ENCODE measurements at places on chromosomes 11 and 22.

DNA sequence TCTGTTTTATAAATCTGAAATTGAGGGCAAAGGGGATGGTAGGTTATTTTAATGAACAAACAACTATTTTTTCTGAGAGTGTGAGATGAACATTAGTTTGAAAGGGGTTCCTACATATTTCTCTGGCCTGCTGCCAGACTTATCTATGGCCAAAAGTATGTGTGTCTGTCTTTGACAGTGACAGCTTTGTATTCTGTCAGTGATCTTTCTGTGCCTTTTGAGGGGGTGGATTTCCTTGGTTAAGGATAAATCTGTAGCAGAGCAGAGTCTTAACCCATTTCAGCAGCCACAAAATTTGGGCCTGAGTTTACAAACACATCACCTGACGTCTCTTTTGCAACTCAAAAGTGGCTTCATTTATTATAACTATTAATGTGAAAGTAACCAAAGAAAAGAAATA, 30.9 kb downstream of the ZFTA start:
- DNase-seq: no peak

GRCh38 chr11:77411137-77411707, 62.7 kb downstream of the PAK1 start:
- no peak for DNase-seq

GRCh38 chr11:130202818-130203689, 43.5 kb downstream of the ST14 start:
- no peak for DNase-seq

GRCh38 chr11:94107363-94107762, 21.3 kb upstream of the PANX1 start:
- no peak for DNase-seq

- no peak for DNase-seq
Observed at GRCh38 chr11:130071211-130071712, 1.6 kb downstream of the APLP2 start.

DNA sequence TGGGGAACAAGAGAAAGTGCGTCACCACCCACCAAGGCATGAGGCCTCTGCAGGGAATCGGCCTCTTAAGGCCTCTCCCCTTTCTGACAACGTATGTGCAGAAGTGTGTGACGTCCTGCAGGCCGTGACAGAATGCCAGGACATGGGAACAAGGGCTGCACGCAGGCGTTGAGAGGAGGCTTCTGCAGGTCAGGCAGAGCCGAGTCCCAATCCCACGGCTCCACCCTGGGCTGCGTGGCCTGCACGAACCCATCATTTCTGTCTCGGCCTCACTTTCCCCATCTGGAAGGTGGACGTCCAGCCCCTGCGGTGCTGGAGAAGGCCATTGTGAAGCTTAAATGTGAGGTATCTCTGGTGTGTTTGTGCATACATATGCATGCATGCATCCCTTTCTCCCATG, 61.8 kb downstream of the SHANK2 start:
- no peak for DNase-seq

DNA sequence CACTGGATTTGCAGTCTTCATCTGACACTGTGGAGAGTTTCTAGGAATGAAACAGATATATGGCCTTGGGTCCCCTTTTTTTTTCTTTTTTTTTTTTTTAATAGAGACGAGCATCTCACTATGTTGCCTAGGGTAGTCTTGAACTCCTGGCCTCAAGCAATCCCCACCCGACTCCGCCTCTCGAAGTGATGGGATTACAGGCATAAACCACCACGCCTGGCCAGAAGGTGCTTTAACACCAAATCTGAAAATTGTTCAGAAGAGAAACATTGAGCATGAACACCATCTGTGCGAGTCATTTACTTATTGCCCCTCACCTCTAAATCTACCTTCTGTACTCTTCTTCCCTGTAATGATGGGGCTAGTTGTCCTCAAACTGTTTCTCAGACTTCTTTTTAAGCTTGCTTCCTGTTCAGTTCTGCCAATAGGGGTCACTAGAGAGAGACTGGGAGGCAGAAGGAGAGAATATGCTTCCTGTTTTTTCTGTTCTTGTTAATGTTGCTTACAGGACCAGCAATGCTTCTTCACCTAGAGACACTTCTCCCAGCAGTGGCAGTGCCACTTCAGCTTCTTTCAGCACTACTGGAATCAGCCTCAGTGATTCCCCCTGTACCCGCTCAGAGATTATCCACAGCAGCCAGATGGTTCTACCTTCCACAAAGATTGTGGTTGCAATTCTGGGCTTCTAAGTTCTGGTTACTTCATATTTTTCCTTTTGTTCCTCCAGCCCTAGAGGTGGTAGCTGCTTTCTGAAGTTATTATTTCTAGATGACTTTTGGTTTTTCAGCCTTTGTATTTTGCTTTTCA, 20.8 kb upstream of the ZBED5 start:
- DNase-seq: no peak

- DNase-seq: no peak
Observed at GRCh38 chr22:35660291-35661127, 12.3 kb downstream of the APOL6 start.

DNA sequence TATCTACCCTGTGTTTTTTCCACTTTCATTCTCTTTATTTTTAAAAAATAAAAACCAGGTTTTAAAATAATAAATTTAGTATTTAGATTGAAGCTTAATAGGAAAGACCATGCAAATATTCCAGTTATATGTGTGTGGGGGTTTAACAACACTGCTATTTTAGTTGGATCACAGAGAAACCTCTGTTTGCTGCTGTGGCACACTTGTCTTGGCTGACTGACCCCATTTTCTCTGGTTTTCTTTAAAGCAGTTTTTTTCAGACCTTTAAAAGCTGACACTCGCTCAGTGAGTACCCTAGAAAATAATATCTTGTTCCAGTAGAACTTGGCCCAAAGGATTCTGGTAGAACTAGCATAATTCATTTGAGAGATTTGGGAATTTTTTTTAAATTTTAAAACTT, 31.6 kb downstream of the ACER3 start:
- DNase-seq: no peak

All from breast epithelium (tissue), 4 donors.